Renal pelvis (tissue), 12 donors: ENCODE measurements at places on chromosomes 12 and 14. TPM values are rescaled to one million over a fixed set of nuclear protein-coding genes. Genes with fewer than 3 reads are reported as not detected.

TUNAR gene
- polyA plus RNA-seq: 0.31 TPM

CD27 gene
- 0.83 TPM for polyA plus RNA-seq

SLCO1B1 gene
- polyA plus RNA-seq: not detected

MIPOL1 gene
- polyA plus RNA-seq: 10.9 TPM

CCDC177 gene
- 0.16 TPM for polyA plus RNA-seq

RD3L gene
- not detected for polyA plus RNA-seq

LRRIQ1 gene
- 30.3 TPM for polyA plus RNA-seq

C14orf132 gene
- 30.7 TPM for polyA plus RNA-seq

SYNDIG1L gene
- polyA plus RNA-seq: 0.30 TPM

OTX2 gene
- not detected for polyA plus RNA-seq

FOXG1 gene
- 0.04 TPM for polyA plus RNA-seq

GPR137C gene
- 9.9 TPM for polyA plus RNA-seq

AGAP2 gene
- polyA plus RNA-seq: 1.5 TPM

LRTM2 gene
- polyA plus RNA-seq: 0.13 TPM

SOAT2 gene
- polyA plus RNA-seq: 2.4 TPM

SAMD15 gene
- polyA plus RNA-seq: 8.0 TPM

IAPP gene
- not detected for polyA plus RNA-seq

GSC gene
- polyA plus RNA-seq: not detected

TAS2R30 gene
- 0.22 TPM for polyA plus RNA-seq

GALNT8 gene
- 3.8 TPM for polyA plus RNA-seq

RITA1 gene
- polyA plus RNA-seq: 20.5 TPM

MYL2 gene
- polyA plus RNA-seq: not detected

POTEM gene
- polyA plus RNA-seq: not detected

SLC17A8 gene
- 0.25 TPM for polyA plus RNA-seq

PCED1B gene
- 6.5 TPM for polyA plus RNA-seq

MYH6 gene
- polyA plus RNA-seq: 0.16 TPM

R3HDM2 gene
- 88.7 TPM for polyA plus RNA-seq

ABCC9 gene
- 23.9 TPM for polyA plus RNA-seq

LRCOL1 gene
- polyA plus RNA-seq: 2.3 TPM

AREL1 gene
- polyA plus RNA-seq: 33.1 TPM
